Left colon (tissue), 2 donors: ENCODE measurements at places on chromosomes 3 and 15. TPM values are rescaled to one million over a fixed set of nuclear protein-coding genes. Genes with fewer than 3 reads are reported as not detected.

PRR20G gene
- not detected for total RNA-seq

HRG gene
- total RNA-seq: not detected

SLC38A3 gene
- total RNA-seq: not detected

CEMIP gene
- total RNA-seq: 1.1 TPM

AVEN gene
- total RNA-seq: 11.4 TPM

GRCh38 chr15:67701669-67702068, 123.6 kb upstream of the SKOR1 start:
- DNase-seq: no peak

DNA sequence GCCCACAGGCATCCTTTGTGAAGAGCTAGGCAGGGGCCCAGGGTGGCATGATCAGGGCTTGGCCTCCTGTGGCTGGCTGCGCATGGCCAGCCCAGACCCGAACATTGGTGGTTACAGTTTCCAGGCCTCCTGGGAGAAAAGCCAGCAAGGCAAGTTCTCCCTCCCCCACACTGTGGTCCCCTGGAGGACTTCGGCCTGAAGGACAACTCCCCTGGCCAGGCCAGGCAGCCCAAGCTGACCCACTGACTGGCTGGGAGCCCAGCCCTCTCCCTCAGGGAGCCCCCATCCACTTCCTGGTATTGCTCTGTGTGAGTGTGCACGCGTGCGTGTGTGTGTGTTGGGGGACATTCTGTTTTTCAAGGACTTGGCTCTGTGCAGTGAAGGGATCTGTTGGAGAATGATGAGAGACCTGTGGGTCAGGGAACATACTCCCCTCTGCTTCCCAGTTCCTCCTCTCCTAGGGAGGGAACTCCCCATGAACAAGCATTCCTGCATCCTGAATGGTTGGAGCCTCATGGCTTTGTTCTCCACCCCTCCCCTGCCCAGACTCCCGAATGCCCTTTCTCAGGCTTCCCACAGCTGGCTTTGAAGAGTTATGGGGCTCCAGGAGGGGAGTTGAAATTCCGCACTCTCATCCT, 29.5 kb downstream of the CORO2B start:
- peak; percentile 57 for DNase-seq

- DNase-seq: no peak
Measured at GRCh38 chr3:190117981-190118380, 2.7 kb downstream of the P3H2 start.

DNA sequence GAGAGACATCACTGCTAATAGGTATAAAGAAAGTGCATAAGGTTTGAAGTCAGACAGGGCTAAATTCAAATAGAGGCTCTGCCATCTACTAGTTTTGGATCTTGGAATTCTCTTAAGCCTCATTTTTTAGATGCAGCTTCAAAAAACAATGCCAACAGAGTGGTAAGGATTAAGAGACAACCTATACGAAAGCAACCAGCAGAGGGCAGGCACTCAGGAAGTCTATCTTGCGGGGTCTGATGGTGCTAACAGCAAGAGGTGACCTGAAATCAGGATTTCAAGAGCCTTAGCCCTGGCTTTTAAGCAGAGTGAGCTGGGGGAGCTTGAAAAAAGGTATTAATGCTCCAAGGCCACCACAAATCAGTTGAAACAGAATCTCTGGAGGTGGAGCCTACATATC, 40.7 kb downstream of the LDHAL6B start:
- peak; percentile 79 for DNase-seq

- no peak for DNase-seq
Measured at GRCh38 chr3:12797124-12797891, 828 bp downstream of the CAND2 start.

DNA sequence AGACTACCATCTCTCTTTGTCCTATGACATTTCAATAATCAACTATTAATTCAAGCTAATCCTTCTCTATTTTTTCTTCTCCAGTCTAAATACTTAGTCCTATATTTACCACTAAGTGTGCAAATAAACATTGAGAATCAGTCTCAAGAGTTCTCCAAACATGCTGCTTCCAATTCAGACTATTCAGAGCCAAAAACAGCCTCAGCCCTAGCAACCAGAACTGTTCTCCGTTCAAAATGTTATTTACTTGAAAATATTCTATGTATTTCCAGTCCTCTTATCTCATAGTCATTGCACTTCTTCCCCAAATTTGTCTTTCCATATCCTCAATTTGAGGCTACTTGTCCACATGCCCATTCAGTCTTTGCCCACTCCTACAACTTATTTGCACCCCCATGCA, 805.5 kb downstream of the IGSF11 start:
- no peak for DNase-seq

DNA sequence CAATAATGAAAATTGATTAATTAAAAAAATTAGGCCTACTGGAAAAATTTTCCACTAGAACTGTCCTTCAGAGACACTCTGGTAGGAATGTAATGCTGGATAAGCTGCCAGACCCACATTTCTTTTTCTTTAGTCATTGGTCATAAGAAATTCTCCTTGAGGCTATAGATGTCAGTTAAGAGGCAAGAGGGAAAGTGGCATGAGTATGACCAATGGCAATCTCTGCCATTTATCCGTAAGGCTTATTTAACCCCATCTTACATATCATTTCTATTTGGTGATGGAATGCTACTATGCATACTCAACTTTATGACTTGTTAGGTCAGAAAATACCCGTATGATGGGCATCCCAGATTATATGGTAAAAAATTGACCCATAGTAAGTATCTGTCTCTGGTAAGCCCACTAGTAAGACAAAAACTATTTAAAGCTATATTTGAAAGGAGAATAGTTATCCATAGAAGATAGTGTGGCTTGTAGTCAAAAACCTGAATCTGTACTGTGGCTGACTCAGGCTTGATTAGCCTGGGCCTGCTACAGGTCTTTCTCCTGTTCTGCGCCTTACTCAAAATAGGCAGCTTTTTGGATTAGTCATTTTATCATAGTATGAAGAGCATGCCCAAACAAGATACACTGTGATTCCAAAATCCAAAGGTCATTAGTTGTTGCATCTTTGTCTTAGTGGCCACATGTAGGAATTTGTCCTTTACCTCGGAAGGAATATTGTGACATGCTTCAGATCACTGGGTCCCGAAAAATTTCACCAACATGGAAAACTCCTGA, 314.7 kb downstream of the PYDC2 start:
- no peak for DNase-seq

- no peak for DNase-seq
Measured at GRCh38 chr3:128323206-128324081, 143.2 kb downstream of the DNAJB8 start.

DNA sequence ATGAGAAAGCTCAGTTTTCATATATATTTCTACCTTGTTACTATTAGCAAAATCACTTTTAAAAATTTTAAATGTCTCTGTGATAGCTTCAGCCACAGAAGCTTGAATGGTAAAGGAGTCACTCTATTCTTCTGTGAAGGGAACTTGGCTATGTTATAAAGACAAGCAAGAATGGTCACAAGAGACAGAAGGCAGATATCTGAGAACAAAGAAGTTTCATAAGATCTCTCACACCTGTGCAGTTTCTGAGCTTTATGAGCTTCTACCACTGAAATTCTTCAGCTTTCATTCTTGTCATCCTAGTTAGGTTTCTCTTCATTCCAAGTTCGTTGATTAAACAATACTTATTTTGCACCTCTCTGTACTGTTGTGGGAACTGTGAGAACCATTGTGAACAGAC, 853.4 kb downstream of the IGSF11 start:
- no peak for DNase-seq
